ENCODE measurements at places on chromosomes 12 and 14. TPM values are rescaled to one million over a fixed set of nuclear protein-coding genes. Genes with fewer than 3 reads are reported as not detected.

DNA sequence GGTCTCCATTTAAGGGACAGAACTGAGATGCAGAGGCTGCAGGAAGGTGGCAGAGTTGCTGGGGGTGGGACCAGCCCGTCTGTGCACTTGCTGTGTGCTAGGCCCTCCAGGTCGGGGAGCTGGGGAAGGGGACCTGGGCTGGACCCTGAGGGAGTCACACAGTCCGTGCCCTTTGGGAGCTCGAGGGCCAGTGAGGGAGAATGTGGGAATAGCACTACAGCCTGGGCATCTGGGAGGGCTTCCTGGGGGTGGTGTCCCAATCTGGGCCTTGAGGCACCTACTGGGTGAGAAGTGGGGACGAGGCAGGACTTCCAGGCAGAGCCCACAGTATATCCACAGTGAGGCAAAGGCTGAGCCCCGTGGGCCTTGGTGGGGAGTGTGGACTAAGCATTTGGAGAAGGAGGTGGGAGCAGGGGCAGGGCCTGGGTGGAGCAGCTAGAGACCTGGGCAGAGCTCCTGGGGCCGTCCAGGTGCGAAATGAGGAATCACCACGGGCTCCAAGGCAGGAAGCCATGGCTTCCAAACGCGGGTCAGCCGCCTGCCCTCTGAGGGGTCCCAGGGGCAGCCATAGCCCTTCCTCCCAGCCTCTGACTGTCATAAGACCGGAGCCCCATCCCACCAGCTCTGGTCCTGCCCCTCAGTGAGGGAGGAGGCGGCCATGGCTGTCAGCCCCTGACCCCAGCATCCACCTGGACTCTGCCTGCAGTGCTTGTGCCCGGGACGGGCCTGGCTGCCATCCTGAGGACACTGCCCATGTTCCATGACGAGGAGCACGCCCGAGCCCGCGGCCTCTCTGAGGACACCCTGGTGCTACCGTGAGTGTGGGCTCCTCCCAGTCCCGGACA, 6.6 kb downstream of the ASPG start:
- no peak overlapping the region for H3K27ac ChIP-seq
- no peaks in the 10 kb centered on the region for H3K4me1 ChIP-seq
- H3K36me3 ChIP-seq: no peaks in the 10 kb centered on the region
- H3K4me3 ChIP-seq: no peak overlapping the region

DNA sequence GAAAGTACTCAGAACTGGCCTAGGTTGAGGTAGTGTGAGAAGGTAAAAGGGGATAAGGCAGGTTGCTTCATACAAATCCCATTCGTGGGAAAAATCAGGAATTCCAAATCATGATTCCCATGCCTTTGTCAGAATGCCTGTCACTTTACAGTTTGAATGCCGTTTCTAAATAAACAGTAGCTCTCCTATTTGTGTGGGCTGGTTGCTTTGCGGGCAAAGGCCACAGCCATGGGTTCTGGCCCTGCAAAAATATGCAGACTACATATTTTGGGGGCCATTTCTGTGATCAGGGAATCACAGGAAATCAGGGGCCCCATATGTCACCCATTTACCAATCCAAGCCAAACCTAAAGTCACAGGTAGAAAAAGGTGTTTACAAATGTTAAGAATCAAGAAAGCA, 161.3 kb upstream of the BMP4 start:
- no peak overlapping the region for H3K27ac ChIP-seq
- no peaks in the 10 kb centered on the region for H3K36me3 ChIP-seq
- no peaks in the 10 kb centered on the region for H3K27me3 ChIP-seq

GRCh38 chr12:1992732-1993131, 11.5 kb downstream of the DCP1B start:
- no peak overlapping the region for H3K27ac ChIP-seq
- DNase-seq: no peak
- H3K27me3 ChIP-seq: no peaks in the 10 kb centered on the region
- H3K4me1 ChIP-seq: no peaks in the 10 kb centered on the region
- 0 out of 3 replicates have a peak, but pooled peaks cover 4% of the 10 kb centered on the region for H3K36me3 ChIP-seq

- H3K27me3 ChIP-seq: no peaks in the 10 kb centered on the region
- no peaks in the 10 kb centered on the region for H3K36me3 ChIP-seq
- H3K4me3 ChIP-seq: no peak overlapping the region
- DNase-seq: no peak
- H3K4me1 ChIP-seq: no peaks in the 10 kb centered on the region
Measured at GRCh38 chr12:13223941-13224340, 27.4 kb downstream of the EMP1 start.

DNA sequence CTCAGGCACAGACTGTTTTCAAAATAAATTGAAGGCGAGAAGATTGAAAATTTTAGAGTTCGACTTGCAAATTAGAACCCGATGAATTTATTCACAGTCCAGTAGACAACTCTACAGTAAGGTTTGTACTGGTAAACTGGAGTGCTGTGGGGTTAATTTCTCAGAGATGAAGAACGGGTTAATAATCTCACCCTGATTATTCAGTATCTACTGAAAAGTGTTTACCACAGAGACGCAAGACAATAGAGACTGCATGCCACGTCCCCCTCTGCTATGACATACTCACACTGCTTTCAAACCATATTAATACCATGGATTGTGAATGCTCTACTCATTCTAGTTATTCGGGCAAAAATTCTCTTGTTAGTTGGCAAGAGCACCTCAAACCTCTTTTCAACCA, 36.1 kb downstream of the CFL2 start:
- H3K27ac ChIP-seq: no peak overlapping the region
- H3K4me1 ChIP-seq: peaks cover 6% of the 10 kb centered on the region
- no peak overlapping the region for H3K4me3 ChIP-seq
- no peak for DNase-seq

AQP2 gene
- not detected for polyA plus RNA-seq

BDKRB1 gene
- polyA plus RNA-seq: 0.23 TPM

DNA sequence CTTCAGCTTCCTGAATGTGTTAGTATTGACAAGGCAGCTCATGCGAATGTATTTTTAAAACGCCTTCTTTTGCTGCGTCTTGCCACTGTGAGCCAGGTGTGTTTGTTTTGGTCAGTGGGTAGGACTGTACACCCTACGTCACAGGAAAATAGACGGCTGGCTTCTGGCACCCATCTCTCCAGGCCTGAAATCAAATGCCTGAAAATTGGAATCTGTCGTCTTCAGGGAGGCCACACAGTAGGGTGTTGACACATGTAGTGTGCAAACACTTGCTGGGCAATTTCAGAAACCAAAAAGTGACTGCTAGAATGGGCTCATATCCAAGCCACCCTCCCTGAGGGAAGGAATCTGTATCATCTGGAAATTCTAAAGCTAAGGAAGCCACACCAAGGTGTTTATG, 209.3 kb downstream of the TTC8 start:
- no peak for DNase-seq
- H3K4me1 ChIP-seq: no peaks in the 10 kb centered on the region
- no peaks in the 10 kb centered on the region for H3K27me3 ChIP-seq

GRCh38 chr12:68203460-68203875, 22.1 kb downstream of the IL26 start:
- H3K4me3 ChIP-seq: no peak overlapping the region
- H3K36me3 ChIP-seq: no peaks in the 10 kb centered on the region
- no peak overlapping the region for H3K27ac ChIP-seq
- peaks cover 2% of the 10 kb centered on the region for H3K27me3 ChIP-seq

Data from K562 (cell line).